PC-9 (cell line): ENCODE measurements at places on chromosomes 2 and 18. TPM values are rescaled to one million over a fixed set of nuclear protein-coding genes. Genes with fewer than 3 reads are reported as not detected.

The SCN1A gene
- not detected in 2 replicates for total RNA-seq

The TGOLN2 gene
- total RNA-seq = 86.1 and 87.2 TPM in 2 replicates

The IL1RL1 gene
- 0.55 and 1.7 TPM in 2 replicates for total RNA-seq

DNA sequence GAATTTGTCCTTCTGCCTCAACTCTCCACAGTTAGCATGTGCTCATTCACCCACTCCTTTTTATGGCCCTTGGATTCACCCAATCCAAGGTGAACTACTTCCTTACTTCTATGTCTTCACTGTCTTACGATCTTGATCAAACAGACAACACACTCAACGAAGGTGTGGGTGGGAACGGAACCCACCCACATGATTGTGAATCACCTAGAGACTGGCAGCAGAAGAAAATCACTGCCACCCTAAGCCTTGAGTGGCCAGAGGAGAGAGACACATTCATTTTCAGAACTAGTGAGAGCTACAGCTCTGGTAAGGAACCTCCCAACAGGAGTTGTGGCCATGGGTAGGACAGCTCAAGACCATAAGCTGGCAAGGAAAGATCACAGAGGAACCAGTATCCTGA is 194.3 kb downstream of the PLCL1 start:
- no peaks in the 10 kb centered on the region for H3K27me3 ChIP-seq
- no peak overlapping the region for H3K4me3 ChIP-seq
- H3K36me3 ChIP-seq = no peaks in the 10 kb centered on the region
- DNase-seq = no peak

DNA sequence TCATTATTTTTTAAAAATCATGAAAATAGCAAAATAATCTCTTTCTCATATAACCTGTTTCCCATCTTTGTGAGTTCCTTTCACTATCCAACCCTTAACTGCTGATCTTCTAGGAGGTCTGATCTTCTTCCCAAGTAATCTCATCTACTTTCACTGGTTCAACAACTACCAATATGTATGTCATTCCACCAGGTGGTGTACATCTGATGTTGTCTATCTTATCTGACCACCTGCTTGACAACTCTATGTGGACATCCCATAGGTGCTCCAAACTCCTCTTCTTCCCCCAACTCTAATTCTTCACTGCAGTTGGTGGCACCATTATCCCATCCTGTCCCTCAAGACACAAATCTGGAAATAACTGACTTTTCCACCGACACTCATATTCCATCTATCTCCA is 62.5 kb downstream of the FAM228A start:
- H3K27me3 ChIP-seq = no peaks in the 10 kb centered on the region
- H3K36me3 ChIP-seq = 0 out of 2 replicates have a peak, but pooled peaks cover 4% of the 10 kb centered on the region
- no peaks in the 10 kb centered on the region for H3K4me1 ChIP-seq

DNA sequence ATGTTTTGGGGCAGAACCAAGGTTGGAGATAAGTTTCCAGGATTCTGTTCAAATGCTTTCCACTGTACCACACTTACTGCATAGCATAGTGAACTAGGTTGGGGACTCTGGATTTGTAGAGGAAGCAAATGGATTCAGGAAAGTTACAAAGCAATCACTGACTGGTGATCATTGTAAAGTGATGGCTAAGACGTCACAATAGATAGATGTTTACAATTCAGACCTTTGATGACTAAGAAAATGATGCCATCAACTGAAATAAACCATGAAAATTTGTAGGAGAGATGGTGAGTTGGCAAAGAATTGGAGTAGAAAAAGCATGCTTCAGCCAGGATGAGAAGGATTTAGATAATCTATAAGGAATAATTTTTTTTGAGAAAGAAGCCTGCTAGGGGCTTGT is 178.0 kb downstream of the UBE2E3 start:
- no peak for DNase-seq
- no peaks in the 10 kb centered on the region for H3K36me3 ChIP-seq
- no peak overlapping the region for H3K27ac ChIP-seq

GRCh38 chr18:35192415-35192814 is 48.4 kb upstream of the ZNF397 start:
- DNase-seq = no peak
- no peak overlapping the region for H3K27ac ChIP-seq
- no peaks in the 10 kb centered on the region for H3K36me3 ChIP-seq
- no peaks in the 10 kb centered on the region for H3K27me3 ChIP-seq

- H3K36me3 ChIP-seq = no peaks in the 10 kb centered on the region
- no peaks in the 10 kb centered on the region for H3K4me1 ChIP-seq
- no peak overlapping the region for H3K4me3 ChIP-seq
- no peak for DNase-seq
Measured at GRCh38 chr2:184611361-184612085, 13.2 kb downstream of the ZNF804A start.

DNA sequence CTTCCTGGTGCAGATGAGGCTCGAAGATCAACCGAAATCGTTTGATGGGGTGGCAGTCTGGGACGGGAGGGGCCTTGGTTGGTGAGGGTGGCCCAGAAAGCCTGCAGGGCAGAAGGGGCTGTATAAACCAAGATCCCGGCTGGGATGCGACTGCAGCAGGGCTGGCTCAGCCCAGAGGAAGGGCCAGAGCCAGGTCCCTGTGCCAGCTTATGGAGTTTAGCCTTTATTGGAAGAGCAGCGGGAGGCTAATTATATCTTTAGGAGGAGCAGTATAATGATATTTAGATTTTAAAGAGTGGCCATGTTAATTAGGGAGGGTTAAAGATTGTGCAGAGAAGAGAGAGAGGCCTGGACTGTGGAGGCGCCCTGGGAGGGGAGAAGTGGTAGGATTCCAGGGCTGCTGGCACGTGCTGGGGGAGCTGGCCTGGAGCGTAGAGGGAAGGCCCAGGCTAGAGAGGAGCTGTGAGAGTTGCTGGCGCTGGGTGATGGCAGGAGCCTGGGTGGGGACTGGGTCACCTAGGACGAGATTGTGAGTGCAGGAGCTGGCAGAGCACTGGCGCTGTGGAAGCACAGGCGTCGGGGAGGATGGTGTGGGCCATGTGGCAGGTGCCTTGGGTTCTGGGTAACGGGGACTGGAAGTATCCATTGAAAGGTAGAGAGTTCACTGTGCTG is 25.1 kb downstream of the TRAF3IP1 start:
- no peaks in the 10 kb centered on the region for H3K4me1 ChIP-seq
- H3K27me3 ChIP-seq = no peaks in the 10 kb centered on the region
- H3K4me3 ChIP-seq = no peak overlapping the region
- peaks cover 8% of the 10 kb centered on the region for H3K36me3 ChIP-seq

DNA sequence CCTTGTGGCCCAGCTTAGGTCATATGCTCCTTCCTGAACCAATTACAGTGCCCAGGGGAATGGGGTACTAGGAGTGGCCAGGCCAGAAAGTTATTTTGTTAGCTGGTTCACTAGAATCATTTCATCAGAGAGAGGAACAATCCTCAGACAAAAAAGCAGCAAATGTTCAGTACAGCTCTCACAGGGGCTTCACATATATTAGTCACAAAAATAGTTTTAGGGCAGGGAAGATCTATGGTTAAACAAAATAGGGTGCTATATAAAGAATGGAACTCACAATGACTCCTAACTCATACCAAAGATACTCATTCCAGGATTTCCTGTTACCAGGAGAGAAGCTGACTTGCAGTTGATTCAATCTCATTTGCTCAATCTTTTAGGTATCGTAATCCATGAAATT is 71.0 kb downstream of the CWC22 start:
- no peaks in the 10 kb centered on the region for H3K4me1 ChIP-seq
- no peaks in the 10 kb centered on the region for H3K36me3 ChIP-seq
- H3K27ac ChIP-seq = no peak overlapping the region
- DNase-seq = no peak

- H3K4me1 ChIP-seq = no peaks in the 10 kb centered on the region
- H3K27ac ChIP-seq = no peak overlapping the region
- H3K27me3 ChIP-seq = no peaks in the 10 kb centered on the region
- no peak overlapping the region for H3K4me3 ChIP-seq
- DNase-seq = peak; percentile 50
Measured at GRCh38 chr2:239106314-239106908, 258.5 kb downstream of the TWIST2 start.

GRCh38 chr2:105600949-105601794 is 143.5 kb upstream of the NCK2 start:
- DNase-seq = no peak
- H3K36me3 ChIP-seq = no peaks in the 10 kb centered on the region
- H3K4me1 ChIP-seq = no peaks in the 10 kb centered on the region
- no peak overlapping the region for H3K4me3 ChIP-seq
- H3K27ac ChIP-seq = no peak overlapping the region
- H3K27me3 ChIP-seq = peaks cover 23% of the 10 kb centered on the region; the same call in 1 of the 2 replicates

DNA sequence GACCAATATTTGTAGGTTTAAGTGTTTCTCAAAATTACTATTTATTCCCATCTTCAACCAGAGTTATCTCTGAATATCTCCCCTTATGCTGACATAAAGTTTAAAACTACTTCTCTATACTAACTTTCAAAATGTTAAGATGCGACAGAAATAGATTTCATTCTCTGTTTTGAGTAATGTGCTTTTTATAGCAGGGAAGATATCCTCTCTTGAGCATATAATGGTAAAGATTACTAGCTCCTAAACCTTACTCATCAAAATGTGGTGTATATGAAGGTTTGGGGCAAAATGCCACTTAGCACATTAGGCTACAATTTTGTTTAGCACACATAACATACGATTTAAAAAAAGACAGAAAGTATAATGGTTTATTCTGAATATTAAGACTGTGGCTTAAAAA is 54.4 kb downstream of the CWC22 start:
- H3K4me3 ChIP-seq = no peak overlapping the region
- H3K4me1 ChIP-seq = peaks cover 12% of the 10 kb centered on the region; the same call in 1 of the 2 replicates
- H3K27me3 ChIP-seq = no peaks in the 10 kb centered on the region
- peaks cover 72% of the 10 kb centered on the region for H3K36me3 ChIP-seq
- H3K27ac ChIP-seq = no peak overlapping the region

GRCh38 chr18:478681-479080 is 21.8 kb downstream of the COLEC12 start:
- DNase-seq = no peak
- H3K4me3 ChIP-seq = no peak overlapping the region
- no peak overlapping the region for H3K27ac ChIP-seq
- H3K4me1 ChIP-seq = no peaks in the 10 kb centered on the region

DNA sequence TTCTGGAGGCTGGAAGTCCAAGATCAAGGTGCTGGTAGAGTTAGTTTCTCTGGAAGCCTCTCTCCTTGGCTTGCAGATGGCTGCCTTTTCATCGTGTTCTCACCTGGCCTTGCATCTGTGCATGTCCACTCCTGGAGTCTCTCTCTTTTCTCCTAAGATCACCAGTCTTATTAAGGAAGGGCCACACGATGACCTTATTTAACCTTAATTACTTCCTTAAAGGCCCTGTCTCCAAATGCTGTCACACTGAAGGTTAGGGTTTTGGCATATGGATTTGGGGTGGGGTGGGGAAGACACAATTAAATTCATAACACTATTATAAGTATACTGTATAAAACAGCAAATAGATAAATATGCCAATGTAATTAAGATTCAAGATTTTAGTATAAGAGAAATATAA is 402.4 kb upstream of the HS6ST1 start:
- no peaks in the 10 kb centered on the region for H3K36me3 ChIP-seq
- no peaks in the 10 kb centered on the region for H3K4me1 ChIP-seq
- no peak overlapping the region for H3K4me3 ChIP-seq
- H3K27ac ChIP-seq = no peak overlapping the region

DNA sequence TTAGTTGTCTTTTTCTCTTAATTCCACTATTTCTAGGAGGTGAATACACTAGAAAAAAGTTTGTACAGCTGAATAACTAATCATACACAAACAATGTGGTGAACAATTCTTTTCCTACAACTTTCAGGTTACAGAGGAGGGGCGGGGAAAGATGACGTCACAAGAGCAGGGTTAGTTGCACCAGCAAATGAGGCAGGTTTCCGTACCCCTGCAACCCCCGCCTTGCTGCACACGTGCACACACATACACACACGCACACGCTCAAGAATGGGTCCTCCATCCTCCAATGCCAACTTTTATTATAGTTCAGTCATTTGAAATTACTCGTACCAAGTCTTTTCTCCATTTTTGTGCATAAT is 122.8 kb downstream of the ARL4C start:
- no peak for DNase-seq
- H3K27me3 ChIP-seq = no peaks in the 10 kb centered on the region
- peaks cover 52% of the 10 kb centered on the region for H3K4me1 ChIP-seq
- H3K4me3 ChIP-seq = no peak overlapping the region
- H3K27ac ChIP-seq = no peak overlapping the region

DNA sequence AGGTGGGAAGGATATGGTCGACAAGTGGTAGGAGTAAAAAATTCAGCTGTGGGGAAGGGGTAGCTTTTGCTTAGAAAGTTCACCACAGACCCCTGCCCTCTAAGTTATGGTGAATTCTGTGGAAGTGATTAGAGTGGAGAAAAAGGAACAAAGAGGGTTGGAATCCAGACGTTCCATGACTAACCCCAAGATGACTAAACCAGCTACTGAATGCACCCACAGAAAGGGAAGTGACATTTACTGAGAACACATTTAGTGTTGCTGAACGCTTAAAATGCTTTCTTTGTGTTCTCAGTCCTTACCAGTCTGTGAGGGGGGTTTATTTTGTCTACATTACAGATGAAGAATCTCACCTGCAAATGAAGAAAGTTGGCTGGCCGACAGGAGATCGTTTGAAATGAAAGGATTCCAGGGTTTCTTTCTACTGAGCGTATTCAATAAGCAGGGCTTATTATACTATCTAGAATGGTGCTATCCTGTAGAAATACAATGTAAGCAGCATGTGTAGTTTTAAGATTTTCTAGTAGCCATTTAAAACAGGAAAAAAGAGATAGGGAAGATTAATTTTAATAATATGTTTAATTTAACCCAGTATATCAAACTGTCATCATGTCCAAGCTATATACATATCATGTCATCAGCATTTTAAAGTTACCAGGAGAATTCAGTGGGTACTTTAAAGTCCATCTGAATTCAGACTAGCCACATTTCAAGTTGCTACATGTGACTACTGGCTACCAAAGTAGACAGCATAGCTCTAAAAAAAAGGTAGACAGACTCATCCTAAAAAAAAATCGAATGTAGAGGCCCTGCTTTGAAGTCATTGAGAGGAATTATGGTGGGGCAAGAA is 60.1 kb downstream of the LIMS1 start:
- H3K4me1 ChIP-seq = peaks cover 29% of the 10 kb centered on the region
- no peak overlapping the region; the same call in 1 of the 2 replicates for H3K4me3 ChIP-seq
- peak overlapping the region; percentile 74 for H3K27ac ChIP-seq
- peak; percentile 62 for DNase-seq
- H3K36me3 ChIP-seq = no peaks in the 10 kb centered on the region

GRCh38 chr2:226644399-226644865 is 155.2 kb downstream of the IRS1 start:
- H3K4me1 ChIP-seq = peaks cover under 1% of the 10 kb centered on the region
- no peak overlapping the region for H3K4me3 ChIP-seq
- no peaks in the 10 kb centered on the region for H3K27me3 ChIP-seq
- no peak overlapping the region for H3K27ac ChIP-seq
- no peak for DNase-seq
- no peaks in the 10 kb centered on the region; the same call in 1 of the 2 replicates for H3K36me3 ChIP-seq

DNA sequence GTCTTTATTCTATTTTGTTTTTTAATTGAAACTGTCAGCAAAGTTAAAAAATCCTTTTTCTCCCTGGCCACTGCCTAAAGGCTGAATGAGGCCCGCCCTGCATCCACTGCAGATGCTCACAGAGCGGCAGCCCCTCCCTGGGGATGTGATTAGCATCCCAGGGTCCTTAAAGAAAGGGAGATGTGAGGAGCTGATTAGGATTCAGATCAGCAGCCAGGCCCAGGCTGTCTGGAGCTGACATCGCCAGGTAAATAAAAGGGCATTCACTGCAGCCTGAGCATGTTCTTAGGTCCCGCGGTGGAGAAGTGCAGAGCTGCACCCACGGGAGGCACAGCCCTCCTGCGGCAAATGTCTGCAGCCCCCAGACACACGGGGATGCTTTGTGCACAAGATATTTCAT is 83.8 kb downstream of the LONRF2 start:
- peaks cover 99% of the 10 kb centered on the region for H3K27me3 ChIP-seq
- H3K4me3 ChIP-seq = no peak overlapping the region
- no peak overlapping the region for H3K27ac ChIP-seq

- no peak overlapping the region for H3K27ac ChIP-seq
- H3K4me3 ChIP-seq = no peak overlapping the region
Measured at GRCh38 chr18:69885841-69886531, 61.7 kb downstream of the CD226 start.
